Ascending aorta (tissue), 2 donors: ENCODE measurements at places on chromosomes 11 and 22.
A peak's percentile ranks its signal among the peaks of the same experiment; 100 is the strongest.

GRCh38 chr11:44923806-44924205 lies 26.9 kb downstream of the TP53I11 start:
- H3K4me1 ChIP-seq, result no peaks in the 10 kb centered on the region
- no peaks in the 10 kb centered on the region for H3K36me3 ChIP-seq
- H3K27ac ChIP-seq, result no peak overlapping the region
- no peaks in the 10 kb centered on the region for H3K27me3 ChIP-seq

GRCh38 chr11:69512790-69513189 lies 31.3 kb downstream of the LINC01488 start:
- H3K27ac ChIP-seq, result no peak overlapping the region
- H3K4me1 ChIP-seq, result no peaks in the 10 kb centered on the region
- no peaks in the 10 kb centered on the region for H3K27me3 ChIP-seq
- no peak overlapping the region for H3K4me3 ChIP-seq
- H3K36me3 ChIP-seq, result no peaks in the 10 kb centered on the region

DNA sequence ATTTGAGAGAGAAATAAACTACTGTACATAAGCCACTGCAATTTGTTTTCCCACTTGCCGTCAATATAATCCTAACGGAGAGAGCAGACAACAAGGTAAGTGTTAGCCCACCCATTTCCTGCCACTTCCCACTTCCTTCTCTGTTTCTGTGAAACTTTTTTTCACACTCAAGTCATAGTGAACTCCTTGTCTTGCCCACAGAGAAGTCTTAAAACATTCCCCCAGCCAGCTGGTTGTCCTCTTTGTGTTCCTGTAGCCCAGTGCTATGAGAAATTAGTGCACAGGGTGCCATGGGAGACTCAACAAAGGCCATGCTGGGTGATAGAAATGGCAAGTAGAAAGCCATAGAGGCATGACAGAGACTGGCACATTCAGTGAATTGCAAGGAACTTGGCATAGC lies 208.6 kb downstream of the BLID start:
- H3K36me3 ChIP-seq, result no peaks in the 10 kb centered on the region
- no peak overlapping the region for H3K4me3 ChIP-seq
- no peaks in the 10 kb centered on the region for H3K27me3 ChIP-seq
- H3K27ac ChIP-seq, result no peak overlapping the region
- no peaks in the 10 kb centered on the region for H3K4me1 ChIP-seq

GRCh38 chr22:33873666-33874065 lies 46.6 kb downstream of the LARGE1 start:
- no peak for DNase-seq
- H3K27ac ChIP-seq, result peak overlapping the region; percentile 87
- peaks cover 3% of the 10 kb centered on the region for H3K4me1 ChIP-seq
- no peak overlapping the region for H3K4me3 ChIP-seq
- H3K36me3 ChIP-seq, result no peaks in the 10 kb centered on the region
- no peaks in the 10 kb centered on the region for H3K27me3 ChIP-seq

GRCh38 chr22:49548356-49549202 lies 279.1 kb downstream of the BRD1 start:
- H3K4me1 ChIP-seq, result no peaks in the 10 kb centered on the region
- no peak for DNase-seq
- H3K36me3 ChIP-seq, result no peaks in the 10 kb centered on the region
- no peaks in the 10 kb centered on the region for H3K27me3 ChIP-seq
- H3K4me3 ChIP-seq, result no peak overlapping the region

GRCh38 chr22:27761665-27762064 lies 39.9 kb downstream of the MN1 start:
- no peak overlapping the region for H3K27ac ChIP-seq
- peaks cover 8% of the 10 kb centered on the region for H3K36me3 ChIP-seq
- no peaks in the 10 kb centered on the region for H3K27me3 ChIP-seq

- no peak for DNase-seq
- no peak overlapping the region for H3K27ac ChIP-seq
- no peaks in the 10 kb centered on the region for H3K27me3 ChIP-seq
Measured at GRCh38 chr11:102662607-102663006, 37.5 kb upstream of the MMP20 start.

DNA sequence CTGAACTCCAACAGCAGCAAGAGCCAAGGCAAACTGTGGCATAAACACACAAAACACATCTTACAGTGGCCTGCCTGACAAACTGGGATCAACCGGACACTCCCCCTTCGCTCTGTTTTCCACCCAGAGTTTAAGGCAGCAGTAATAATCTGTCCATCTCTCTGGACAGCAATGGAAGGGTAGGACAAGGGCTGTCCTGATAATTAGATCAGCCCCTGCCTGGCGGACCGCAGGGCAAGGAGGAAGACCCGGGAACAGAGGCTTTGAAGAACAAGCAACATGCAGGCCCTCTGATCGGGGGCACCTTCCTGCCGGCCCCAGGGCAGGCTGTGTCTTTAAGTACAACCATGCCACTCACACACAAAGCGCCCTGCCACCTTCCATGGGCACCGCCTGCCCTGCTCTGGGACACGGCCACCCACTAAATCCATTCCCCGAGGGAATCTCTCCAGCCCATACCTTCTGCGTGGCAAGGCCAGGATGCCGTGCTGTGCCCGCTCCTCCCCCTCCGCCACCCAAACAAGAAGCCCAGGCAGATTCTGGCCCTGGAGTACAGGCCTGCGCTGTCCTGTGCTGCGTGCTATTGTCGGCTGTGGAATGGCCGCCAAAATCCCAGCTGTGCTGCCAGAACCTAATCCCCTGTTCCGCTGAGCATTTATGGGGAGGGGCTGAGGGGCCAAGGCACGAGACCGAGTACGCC lies 38.8 kb downstream of the NUMA1 start:
- peak; percentile 85 for DNase-seq
- no peaks in the 10 kb centered on the region for H3K27me3 ChIP-seq
- H3K36me3 ChIP-seq, result no peaks in the 10 kb centered on the region
- H3K4me1 ChIP-seq, result peaks cover 8% of the 10 kb centered on the region

DNA sequence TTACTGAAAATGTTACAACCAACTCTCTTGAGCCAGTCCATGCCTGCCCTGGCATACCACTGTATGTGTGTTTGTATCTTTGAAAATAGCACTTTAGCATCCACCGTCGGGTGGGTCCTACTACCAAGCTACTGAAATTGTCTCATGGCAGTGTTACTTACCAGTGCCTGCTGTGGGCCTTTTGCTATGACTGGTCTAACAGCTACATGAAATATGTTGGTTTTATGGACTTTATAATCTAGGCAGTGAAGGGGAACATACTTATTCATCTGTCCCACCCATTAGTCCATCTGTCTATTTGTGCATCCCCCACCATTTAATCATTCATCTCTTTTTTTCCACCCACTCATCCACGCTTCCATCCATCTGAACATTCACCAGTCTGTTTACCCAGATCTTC lies 106.0 kb downstream of the NAV2 start:
- no peaks in the 10 kb centered on the region for H3K27me3 ChIP-seq
- no peak for DNase-seq
- H3K27ac ChIP-seq, result no peak overlapping the region
- H3K4me1 ChIP-seq, result peaks cover 14% of the 10 kb centered on the region

GRCh38 chr11:110038201-110038600 lies 55.0 kb upstream of the ZC3H12C start:
- H3K4me1 ChIP-seq, result no peaks in the 10 kb centered on the region
- no peaks in the 10 kb centered on the region for H3K36me3 ChIP-seq
- no peak for DNase-seq

DNA sequence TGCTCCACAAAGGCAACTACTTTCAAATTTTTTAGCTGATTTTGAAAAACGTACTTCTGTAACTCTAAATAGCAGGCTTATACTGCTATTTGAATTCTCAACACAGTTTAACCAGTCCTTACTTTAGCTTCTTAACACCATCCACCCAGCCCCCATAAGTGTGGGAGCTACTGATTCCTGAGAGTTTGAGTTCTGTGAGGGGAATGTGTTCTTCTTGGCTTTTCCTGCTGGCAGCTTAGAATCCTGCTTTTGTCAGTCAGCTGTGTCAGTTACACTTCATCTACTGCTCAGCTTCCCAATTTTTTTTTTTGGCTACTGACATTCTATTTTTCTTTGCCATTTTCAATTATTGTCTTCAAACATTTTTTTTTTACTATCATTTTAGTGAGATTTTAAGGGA lies 440.4 kb downstream of the INSC start:
- no peak overlapping the region for H3K27ac ChIP-seq
- H3K4me1 ChIP-seq, result no peaks in the 10 kb centered on the region
- H3K4me3 ChIP-seq, result no peak overlapping the region

GRCh38 chr22:42872821-42873220 lies 15.7 kb upstream of the ARFGAP3 start:
- no peak for DNase-seq
- no peak overlapping the region for H3K27ac ChIP-seq
- H3K4me3 ChIP-seq, result no peak overlapping the region
- H3K4me1 ChIP-seq, result peaks cover 10% of the 10 kb centered on the region

DNA sequence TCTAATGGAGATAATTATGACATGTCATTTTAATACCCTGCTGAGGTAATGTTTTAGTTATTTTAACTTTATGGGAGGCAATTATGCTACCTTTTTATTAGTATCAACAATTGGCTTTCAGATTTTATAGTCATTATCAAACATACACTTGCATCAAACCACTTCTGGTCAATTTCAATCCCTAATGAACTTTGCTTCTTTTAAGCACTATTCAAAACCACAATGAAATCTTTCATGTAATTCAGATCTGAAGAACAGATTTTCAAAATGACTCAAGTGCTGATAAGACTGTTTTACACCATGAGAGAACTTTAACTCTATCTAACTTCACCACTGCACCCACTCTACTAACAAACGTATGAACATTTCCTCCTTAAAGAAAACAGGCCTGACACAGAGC lies 25.9 kb upstream of the CCDC34 start:
- DNase-seq, result no peak
- H3K36me3 ChIP-seq, result no peaks in the 10 kb centered on the region
- H3K27me3 ChIP-seq, result no peaks in the 10 kb centered on the region

- H3K4me3 ChIP-seq, result no peak overlapping the region
- DNase-seq, result no peak
- H3K27me3 ChIP-seq, result no peaks in the 10 kb centered on the region
- no peak overlapping the region for H3K27ac ChIP-seq
- no peaks in the 10 kb centered on the region for H3K36me3 ChIP-seq
Measured at GRCh38 chr11:69494851-69495250, 13.4 kb downstream of the LINC01488 start.

DNA sequence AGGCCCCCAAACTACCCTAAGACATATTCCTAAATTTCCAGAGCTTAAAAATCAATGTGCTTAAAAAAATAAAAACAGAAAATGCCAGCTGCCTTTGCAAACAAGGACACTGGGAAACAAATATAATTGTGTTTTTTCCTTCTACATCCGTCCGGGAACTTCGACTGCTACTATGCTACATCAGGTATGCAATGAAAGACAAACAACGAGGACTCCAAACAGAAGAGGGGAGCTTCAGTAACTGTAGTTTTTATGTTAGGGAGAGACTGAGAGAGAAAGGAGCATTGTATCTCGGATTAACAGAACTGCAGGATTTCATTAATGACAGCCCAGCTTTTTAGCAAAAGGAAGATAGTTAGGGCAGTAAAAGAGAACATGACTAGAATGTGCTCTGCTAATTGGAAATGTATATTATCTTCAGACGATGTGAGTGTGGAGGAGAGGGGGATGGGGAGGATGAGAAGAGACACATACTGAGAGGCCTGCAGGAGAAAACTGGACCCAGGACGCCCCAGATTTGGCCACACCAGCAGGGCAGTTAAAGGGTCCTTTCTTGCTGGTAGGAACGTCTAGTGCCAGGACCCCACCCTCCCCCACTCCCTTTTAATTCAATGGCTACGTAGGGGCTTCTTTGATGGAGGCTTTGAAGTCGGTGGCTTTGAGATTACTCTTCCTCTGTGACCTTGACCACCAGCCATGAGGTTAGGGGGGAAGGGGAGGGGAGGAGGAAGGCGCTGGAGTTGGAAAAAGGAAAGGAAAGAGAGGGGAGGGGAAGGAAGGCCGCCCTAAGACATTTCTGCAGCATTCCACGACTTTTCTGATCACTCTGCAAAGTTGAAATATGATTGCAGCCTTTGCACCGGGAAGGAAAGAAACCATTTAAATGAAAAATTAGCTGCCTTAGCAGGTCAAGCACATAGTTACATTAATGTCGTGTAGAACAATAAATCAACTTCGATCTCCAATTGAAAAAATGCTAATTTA lies 187.1 kb downstream of the BLID start:
- H3K36me3 ChIP-seq, result no peaks in the 10 kb centered on the region
- H3K27me3 ChIP-seq, result no peaks in the 10 kb centered on the region
- H3K4me1 ChIP-seq, result no peaks in the 10 kb centered on the region
- no peak overlapping the region for H3K27ac ChIP-seq
- H3K4me3 ChIP-seq, result peak overlapping the region; percentile 53
- no peak for DNase-seq

DNA sequence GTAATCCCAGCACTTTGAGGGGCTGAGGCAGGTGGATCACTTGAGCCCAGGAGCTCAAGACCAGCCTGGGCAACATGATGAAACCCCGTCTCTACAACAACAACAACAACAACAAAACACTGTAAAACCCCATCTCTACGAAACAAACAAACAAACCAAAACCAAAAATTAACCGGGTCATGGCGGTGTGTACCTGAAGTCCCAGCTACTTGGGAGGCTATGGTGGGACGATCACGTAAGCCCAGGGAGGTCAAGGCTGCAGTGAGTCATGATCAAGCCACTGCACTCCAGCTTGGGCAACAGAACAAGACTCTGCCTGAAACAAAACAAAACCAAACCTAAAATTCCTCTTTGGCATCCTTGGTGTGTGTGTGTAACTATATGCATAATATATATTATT lies 7.0 kb upstream of the POLA2 start:
- no peaks in the 10 kb centered on the region for H3K27me3 ChIP-seq
- no peaks in the 10 kb centered on the region for H3K4me1 ChIP-seq
- no peak overlapping the region for H3K27ac ChIP-seq
- H3K36me3 ChIP-seq, result no peaks in the 10 kb centered on the region
- DNase-seq, result no peak

DNA sequence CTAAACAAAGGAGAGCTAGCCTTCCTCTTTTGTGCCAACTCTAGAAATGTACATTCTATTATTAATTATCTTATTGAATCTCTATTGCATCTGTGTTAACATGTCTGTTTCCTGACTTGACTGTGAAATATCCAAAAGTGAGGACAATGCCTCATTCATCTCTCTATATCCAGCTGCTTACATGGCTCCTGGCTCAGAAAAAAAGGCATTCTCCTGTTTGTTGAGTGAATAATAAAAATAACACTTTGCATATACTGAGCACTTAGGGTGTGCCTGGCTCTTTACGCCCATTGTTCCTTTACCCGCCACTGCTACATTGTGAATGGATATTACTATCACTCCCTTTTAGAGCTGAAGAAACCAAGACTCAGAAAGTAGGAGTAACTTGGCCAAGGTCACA lies 19.9 kb downstream of the NRXN2 start:
- H3K4me3 ChIP-seq, result no peak overlapping the region
- no peaks in the 10 kb centered on the region for H3K4me1 ChIP-seq

DNA sequence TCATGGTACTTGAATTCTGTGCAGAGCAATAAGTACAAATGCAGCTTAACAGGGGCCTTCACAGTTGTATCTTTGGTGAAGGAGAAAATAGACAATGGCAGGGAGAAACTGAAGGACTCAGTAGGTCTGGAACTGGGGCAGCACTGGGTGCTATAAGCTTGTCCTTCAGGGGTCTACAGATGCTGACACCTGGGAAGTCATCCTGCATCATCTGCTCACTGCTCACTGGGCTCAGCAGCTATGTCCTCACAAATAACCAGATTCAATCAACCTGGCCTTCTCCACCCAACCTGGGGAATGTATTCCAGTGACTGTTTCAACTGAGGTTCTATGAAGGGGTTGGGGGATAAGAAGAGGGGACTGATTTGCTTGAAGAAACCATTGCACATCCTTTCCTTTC lies 117.0 kb downstream of the ZNF280B start:
- H3K27me3 ChIP-seq, result no peaks in the 10 kb centered on the region
- no peaks in the 10 kb centered on the region for H3K36me3 ChIP-seq
- H3K27ac ChIP-seq, result no peak overlapping the region

- no peaks in the 10 kb centered on the region for H3K36me3 ChIP-seq
- DNase-seq, result no peak
- H3K27ac ChIP-seq, result peak overlapping the region; percentile 96
Measured at GRCh38 chr22:27790376-27791158, 11.0 kb downstream of the MN1 start.
